Stimulated activated CD4-positive, alpha-beta T cell treated with anti-CD3 and anti-CD28 coated beads, Interleukin-15, amount 100 ng/mL, for 1 hour (primary cell): ENCODE measurements at places on chromosomes 2 and 18.

GRCh38 chr2:133346654-133347053 is 221.6 kb downstream of the NCKAP5 start:
- no peak for DNase-seq

DNA sequence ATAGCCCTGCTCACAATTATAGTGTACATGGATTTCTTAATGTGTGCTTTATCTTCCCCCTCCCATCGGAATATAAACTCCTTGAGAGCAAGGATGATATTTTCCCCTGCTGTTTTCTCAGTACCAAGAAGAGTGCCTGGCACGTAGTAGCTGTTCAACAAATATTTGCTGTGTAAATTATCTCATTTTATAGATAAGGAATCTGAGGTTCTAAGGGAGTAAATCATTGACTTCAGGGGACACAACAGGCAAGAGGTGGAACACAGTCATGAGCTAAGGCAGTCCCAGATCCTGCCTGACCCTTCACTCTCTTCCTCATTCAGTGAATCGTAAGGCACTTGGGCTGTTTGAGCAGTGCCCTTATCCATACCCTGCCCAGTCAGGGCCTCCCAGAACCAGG is 187.3 kb upstream of the TNP1 start:
- no peak for DNase-seq

GRCh38 chr2:86019121-86019520 is 86.6 kb downstream of the POLR1A start:
- no peak for DNase-seq

GRCh38 chr2:9033385-9034168 is 30.1 kb upstream of the MBOAT2 start:
- no peak for DNase-seq

DNA sequence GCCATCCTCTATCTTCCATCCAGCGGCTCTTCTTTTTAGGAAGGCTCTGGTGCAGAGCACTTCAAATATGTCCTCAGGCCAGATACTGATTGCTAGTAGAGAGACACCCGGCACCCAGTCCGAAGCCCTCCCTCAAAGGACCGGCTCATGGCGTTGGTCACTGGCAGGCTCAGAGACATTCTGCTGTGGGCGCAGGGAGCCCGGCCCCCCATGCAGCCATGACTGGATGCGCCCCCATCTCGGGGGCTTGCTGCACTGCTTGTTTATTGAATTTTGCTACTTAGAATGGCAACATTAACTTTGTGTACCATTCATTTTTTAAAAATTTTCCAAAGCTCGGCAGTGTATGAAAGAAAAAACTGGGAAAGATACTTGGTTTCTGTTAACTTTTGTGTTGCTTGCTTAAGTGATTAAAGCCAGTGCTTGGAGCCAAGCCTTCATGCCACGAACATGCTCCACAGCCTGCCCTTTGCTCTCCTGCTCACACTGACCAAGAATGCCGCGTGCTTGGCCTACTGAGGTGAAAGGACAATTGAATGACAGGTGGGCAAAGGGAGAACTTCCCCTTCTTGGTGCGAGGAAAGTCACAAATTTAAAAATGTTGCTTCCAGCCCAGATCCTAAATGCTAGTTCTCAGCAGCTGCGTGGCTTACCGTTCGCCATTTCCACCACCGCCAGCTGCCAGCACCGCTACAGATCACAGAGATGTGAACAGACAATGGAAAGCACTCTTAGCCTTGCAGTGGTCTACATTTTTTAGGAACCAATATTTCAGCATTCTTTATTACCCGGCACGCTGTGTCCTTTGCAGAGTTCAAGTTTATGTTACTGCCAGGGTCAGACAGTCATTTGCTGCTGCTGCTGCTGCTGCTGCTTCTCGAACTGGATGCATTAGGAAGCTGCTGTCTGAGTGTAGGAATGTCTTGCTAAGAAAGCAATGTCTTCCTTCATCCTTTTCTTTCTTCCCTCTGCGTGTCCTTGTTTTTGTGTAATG is 76.7 kb downstream of the FAM210A start:
- no peak for DNase-seq

- no peak for DNase-seq
These were observed 92.7 kb downstream of the ZNF516 start for GRCh38 chr18:76402026-76402990.

DNA sequence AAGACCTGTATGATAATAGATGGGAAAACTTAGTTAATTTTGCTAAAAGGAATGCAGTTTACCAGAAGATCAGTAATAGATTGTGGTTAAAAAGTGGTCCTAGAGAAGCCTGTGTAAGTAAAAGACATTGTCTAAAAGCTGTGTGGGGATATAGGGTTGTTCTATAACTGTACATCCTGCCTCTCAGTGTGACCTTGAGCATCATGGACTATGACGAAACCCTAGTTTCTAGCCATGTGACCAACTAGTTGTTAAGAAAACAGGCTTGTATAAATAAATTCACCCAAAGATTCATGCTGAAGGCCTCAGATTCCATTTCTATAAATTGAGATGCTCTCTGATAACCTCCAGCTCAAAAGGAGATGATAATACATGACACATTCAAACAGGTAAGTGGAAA is 160.7 kb downstream of the IKZF2 start:
- DNase-seq: no peak

GRCh38 chr2:171391532-171391931 is 42.3 kb downstream of the METTL8 start:
- no peak for DNase-seq

DNA sequence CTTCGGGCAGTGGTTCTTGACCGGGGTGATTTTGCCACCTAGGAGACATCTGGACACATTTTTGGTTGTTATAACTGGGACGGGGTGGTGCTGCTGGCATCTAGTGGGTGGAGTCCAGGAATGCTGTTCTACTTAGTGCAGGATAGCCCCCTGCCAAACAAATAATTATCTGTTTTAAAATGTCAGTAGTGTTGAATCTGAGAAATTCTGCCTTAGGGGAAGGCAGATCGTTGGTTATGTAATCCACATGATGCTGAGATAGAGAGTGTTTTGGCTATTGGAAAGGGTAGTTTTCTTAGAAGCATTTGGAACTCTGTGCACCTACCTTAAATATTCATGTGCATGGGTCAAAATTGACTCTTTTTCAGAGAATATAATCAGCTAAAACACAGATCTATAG is 199.0 kb downstream of the TPGS2 start:
- DNase-seq: no peak

DNA sequence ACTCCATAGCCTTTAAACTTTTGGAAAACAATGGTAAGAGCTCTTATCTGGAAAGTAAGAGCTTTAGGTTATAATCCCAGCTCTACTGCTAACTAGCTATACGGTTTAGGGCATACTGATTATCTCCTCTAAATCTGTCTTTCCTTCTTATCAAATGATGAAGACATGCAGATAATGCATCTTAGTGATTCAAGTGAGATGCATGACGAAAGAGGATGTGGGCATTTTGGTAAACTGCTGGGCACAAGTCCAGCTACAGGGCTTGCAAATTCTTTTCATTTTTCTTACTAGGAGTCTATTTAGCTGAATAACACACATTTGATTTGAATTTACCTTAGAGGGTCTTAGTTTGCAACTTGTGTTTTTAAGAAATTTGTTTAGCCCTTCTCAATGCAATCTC is 1604.8 kb upstream of the ZEB2 start:
- DNase-seq: no peak

DNA sequence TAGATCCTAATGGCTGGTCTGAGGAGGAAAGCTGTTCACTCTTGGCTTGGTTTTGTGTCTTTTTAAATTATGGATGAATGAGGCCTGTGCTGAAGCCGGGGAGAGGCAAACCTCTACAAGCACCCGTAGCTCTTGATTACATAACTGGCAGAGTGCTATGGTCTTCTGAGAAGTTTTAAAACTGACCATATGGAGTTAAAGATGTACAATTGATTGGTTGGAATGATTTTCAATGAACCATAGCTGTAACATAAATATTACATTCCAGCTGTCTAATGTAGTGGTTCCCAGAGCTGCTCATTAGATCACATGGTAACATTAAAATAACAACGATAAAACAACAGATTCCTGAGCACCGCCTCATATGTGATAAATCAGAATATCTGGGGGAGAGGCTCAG is 71.1 kb upstream of the MAP4K3 start:
- no peak for DNase-seq

GRCh38 chr18:48868468-48869466 is 82.0 kb downstream of the SMAD7 start:
- no peak for DNase-seq

DNA sequence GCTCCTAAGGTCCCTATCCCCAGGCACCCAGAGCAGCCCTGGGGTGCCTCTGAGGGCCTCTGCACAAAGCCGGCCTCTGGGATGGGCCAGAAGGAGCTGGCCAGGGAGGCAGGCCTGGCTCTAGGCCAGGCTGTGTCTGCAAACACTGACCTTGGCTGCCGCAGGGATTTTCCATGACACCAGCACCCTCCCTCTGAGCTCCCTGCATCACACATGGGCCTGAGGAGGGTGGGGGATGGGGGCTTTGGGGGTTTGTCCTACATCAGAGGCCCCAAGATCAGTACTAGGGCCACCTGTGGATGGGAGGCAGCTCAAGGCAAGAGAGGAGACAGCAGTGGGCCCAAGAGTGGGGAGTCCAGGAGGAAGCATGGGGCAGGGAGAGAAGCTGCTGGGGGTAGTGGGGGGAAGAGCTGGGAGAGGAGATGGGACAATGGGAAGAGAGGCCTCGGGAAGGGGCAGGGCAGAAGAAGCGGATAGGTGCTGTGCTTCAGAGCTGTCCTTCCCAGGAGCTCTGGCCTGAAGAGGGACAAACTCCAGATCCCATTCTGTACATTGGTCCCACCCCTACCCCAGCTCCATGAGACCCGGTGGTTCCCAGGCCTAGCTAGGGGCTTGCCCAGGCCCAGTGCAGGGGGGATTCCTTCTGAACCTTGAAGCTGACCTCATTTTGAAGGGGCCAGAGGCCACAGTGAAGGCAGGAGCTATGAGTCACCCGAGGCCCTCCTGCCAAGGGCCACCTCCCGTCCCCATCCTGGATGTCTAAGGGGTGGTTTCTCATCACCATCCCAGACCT is 28.0 kb downstream of the KCNK3 start:
- DNase-seq: no peak

DNA sequence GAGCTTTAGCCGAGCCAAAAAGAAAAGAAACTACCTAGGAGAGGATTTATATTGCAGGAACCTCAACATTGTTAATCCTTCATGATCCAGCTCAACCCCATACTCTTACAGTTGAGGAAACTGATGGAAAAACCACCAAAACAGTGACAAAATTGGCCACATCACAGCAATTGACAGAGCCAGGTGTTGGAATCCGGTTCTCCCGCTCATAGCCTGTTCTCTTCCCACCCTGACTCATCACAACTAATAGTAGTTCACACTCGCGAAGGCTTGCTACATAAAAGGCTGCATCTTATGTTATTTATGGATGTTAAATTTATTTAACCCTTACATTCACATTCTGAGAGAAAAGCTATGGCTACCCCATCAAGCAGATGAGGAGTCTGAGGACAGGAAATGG is 33.7 kb downstream of the SLC9A4 start:
- no peak for DNase-seq

GRCh38 chr2:170222298-170222697 is 44.4 kb downstream of the MYO3B start:
- no peak for DNase-seq

- no peak for DNase-seq
These were observed 957.0 kb downstream of the CPS1 start for GRCh38 chr2:211513446-211513845.

DNA sequence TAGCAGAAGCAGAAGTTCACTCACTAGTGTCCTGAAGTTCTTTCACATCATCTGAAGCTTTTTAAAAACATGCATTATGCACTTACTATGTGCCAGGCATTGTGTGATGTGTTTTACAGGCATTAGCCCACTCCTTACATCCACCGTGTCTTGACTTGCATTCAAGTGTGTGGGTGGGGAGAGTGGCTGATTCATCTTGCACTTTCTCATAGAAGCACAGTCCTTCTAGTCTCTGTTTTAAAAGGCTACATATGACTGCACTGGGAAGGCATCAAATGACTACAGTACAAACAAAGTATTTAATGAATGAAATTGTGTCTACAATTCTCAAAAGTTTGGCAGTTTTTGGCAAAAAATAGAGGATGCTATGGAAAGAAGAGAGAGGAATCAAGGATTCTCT is 21.6 kb upstream of the DSC3 start:
- DNase-seq: no peak

- DNase-seq: no peak
These were observed 161.8 kb downstream of the DYSF start for GRCh38 chr2:71614976-71615766.

GRCh38 chr2:62014102-62014501 is 108.6 kb downstream of the COMMD1 start:
- no peak for DNase-seq

- DNase-seq: no peak
These were observed 97.0 kb downstream of the FOXI3 start for GRCh38 chr2:88355486-88355885.

DNA sequence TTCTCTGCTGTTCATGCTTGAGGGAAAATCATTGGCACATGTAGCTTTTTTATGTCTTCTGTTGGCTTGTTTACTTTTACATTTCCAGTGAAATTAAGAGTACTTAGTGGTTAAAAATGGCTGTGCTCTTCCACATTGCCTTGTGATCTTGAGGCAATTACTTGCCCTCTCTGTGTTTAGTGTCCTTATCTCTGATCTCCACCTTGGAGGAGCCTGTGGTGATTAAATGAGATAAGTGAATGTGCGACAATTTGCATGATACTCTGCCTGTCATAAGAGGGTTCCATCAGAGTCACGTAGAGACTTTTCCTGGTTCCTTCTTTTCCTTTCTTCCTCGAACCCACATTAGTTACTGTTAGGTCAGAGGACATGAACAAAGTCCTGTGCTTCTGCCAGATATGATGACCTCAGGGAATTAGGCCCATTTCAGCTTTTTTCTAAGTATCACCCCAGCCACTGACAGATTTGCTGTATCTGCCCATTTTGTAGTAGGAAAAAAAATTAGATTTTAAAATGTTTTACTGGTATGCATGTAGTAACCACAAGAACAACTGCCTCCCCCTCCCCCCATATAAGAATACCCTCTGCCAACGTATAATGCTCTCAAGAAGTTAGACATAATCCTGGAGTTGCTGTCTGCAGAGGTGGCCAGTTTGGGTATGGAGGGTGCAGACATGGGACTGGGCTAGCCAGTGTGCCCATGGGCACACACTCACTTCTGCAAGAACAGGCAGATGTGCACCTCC is 51.9 kb downstream of the TET3 start:
- DNase-seq: no peak

GRCh38 chr2:112996635-112997034 is 8.6 kb upstream of the IL36A start:
- peak; percentile 12 for DNase-seq

DNA sequence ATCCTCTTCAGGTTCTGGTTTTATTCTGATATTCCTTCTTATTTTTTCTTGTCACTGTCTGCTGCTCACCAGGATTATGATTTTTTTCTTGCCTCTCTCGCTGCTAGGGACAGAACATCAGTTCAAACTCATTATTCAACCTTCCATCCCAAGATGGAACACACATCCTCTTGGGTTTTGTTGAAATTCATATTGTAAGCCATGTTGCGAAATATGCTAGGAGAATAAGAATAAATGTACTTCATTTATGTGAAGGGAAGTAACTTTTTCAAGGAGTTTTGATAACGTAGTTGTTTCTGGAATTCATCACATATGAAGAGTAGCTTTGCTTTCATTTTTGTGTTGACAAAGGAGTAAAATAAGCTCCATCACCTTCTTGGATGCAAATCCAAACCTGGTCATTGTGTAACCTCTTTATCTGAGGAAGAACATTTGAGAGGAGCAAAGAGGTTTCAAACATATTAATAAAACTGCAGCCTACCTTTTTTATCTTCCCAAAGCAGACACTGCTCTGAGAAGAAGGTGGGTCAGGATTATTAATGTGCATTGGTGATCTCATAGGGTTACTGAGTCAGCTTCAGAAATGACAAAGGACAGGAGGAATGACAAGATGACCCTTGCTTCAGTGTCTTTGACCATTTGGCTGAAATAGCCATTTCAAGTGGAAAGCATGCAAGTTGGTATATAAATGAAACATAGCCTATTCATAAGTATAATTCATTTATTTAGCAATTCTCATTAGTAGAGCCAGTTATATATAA is 280.0 kb downstream of the GULP1 start:
- DNase-seq: no peak
